Spleen (tissue), 13 donors: ENCODE measurements at places on chromosomes 11 and 22. TPM values are rescaled to one million over a fixed set of nuclear protein-coding genes. Genes with fewer than 3 reads are reported as not detected.
A peak's percentile ranks its signal among the peaks of the same experiment; 100 is the strongest.

Gene GLB1L3
- 0.23 TPM for total RNA-seq

Gene TRIM51
- total RNA-seq: not detected

Gene ZFTA
- total RNA-seq: 16.9 TPM

DNA sequence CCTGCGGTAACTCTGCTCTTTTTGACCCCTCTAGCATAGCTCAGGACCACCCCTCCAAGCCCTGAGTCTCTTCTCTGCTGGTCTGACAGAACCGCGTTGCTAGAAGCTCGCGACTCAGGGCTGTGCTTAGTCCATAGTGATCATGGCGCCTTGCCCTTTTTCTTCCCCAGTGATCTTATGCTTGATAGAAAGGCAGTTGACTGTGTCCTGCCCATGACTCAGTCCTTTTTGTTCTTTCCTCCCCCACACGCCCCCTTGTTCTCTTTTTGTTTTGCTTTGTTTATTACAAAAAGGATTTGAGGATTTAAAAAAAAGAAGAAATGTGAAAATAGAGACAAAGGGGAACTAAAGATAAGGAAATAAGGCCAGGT, 17.5 kb downstream of the IL17RA start:
- H3K4me3 ChIP-seq: no peak overlapping the region
- H3K27me3 ChIP-seq: no peaks in the 10 kb centered on the region
- peaks cover 94% of the 10 kb centered on the region for H3K4me1 ChIP-seq
- peaks cover 81% of the 10 kb centered on the region for H3K36me3 ChIP-seq
- peak overlapping the region; percentile 88 for H3K27ac ChIP-seq

DNA sequence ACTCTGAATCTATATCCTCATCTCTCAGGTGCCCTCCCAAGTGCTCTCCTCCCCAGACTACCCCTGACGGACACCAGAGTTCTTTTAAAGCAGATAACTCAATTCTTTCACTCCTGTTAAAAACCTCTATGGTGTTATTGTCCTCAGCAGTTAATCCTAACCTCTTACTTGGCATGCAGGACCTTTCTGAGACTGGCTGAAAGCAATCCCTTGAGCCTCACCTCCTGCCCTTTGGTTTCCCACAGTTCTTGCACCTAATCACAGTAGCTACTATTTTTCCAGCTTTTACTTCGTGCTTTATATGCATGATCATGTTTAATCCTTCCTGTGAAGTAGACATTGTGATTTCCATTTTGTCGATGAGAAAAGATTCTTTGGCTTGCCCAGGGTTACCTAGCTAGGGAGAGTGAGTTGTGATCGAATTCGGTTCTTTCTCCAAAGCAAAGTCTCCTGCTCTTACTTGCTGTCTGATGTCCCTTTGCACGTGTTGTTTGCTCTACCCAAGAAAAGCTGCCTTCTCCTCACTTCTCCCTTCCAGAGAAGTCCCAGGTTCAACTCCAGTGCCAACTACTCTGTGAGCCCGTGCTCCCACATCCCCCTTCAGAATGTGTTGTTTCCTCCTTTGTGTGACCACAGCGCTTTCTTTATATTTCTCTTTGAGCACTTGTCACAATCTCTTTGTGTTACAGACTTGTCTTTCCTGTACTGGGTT, 2.1 kb downstream of the UBE2L3 start:
- H3K4me1 ChIP-seq: peaks cover 47% of the 10 kb centered on the region

DNA sequence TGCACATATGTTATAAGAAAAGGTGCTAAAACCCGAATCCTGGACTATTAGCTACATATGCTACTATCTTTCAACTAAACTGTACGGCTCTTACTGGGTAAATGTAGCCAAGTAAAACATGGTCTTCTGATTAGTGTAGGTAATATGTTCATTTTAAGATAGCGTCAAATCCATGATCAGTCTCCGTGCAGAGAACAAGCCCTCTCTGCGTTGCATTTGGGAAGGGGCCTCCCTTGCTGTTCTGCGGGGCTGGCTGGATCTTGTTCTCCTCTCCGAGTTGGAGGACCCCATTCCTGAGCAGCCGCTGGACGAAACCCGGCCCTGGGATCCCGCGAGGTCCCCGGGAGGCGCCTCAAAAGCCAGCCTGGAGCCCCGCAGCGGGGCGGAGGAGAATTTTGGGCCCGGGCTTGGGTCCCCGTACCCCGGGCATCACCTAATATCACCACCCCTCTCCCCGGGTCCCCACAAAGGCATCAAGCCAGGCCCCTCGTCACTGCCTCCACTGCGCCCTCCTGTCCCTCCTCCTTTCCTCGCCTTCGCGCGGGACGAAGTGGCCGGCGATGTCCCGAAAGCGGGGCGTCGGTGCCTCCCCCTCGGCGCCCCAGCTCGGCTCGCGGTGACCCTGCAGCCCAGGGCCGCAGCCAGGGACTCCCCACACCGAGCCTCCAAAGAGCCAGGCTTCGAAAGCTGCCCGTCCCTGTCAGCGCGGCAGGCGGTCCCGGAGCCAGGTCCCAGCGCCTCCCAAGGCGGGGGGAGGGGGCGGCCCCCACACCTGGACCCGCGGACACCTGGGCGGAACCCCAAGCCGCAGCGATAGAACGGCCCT, 54.5 kb upstream of the FBXO3 start:
- H3K4me3 ChIP-seq: peak overlapping the region; percentile 36
- peaks cover 33% of the 10 kb centered on the region for H3K27me3 ChIP-seq
- no peak for DNase-seq
- H3K27ac ChIP-seq: no peak overlapping the region
- no peaks in the 10 kb centered on the region for H3K36me3 ChIP-seq
